ENCODE measurements at places on chromosomes 16 and 17.
A peak's percentile ranks its signal among the peaks of the same experiment; 100 is the strongest.

- no peak for DNase-seq
These were observed 138.5 kb upstream of the CACNG3 start for GRCh38 chr16:24117680-24118079.

DNA sequence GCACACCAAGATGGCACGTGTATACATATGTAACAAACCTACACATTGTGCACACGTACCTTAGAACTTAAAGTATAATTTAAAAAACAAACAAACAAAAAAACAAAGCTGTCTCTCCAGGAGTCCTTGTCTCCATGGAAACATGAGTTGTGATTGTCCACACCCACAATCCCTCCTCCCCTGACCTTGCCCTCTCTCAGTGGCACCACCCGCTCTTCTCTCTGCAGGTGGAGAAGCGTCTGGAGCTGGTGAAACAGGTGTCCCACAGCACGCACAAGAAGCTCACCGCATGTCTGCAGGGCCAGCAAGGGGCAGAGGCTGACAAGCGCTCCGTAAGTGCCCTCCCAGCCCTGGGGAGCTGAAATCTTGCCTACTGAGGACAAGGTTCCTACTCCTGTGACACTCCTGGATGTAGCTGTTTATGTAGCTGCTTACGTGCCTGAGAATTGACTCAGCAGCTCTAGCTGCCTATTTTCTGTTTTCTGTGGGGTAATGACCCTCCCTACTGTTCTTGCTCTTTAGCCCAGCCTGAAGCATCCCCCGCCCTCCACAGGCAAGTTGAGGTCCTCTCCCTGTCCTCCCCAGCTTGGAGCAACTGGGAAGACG, 107.0 kb downstream of the ARHGAP44 start:
- DNase-seq: no peak

DNA sequence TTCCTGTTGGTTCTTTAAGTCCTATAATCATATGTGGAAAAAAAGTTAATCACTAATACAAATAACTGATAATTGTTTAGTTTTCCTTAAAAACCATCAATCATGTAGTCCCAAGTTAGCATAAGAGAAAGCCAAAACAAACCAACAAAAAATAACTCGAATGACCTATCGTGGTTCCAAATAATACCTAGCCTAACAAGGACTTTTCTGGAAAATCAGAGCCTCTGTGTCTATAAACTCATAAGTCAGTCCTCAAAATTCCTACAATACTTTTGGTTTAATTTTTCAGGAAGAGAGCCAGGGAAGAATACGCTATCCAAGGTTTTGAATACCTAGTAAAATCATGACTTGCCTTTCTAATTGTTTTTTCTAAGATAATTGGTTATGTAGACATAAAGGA, 975.3 kb upstream of the SOX9 start:
- DNase-seq: no peak

DNA sequence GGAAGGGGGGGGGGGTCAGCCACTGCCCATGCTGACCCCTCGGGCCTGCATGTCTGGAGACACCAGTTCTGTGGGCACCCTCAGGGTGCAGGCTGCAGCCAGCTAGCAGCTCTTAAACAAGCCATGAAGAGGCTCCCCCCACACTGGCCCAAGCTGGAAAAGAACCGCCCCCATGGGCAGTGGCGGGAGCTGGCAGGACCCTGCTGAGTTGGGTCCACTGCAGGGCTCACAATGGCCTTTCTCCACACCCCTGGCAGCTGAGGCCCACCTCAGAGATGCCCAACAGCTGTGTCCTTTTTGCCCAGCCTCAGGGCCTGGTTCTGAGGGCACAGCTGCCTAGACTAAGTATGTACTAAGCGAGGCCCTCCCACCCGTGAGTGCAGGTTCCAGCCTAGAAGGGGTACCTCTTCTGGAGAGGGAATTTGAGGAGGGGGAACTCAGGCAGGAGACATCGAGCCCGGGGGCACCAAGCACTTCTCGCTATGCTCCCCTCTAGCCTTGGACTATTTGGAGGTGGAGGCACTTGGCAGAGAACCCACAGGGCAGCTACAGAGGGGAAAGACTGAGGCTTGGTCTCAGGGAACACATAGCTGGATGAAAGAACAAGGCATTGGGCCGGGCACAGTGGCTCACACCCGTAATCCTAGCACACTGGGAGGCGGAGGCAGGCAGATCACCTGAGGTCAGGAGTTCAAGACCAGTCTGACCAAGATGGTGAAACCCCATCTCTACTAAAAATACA, 3.2 kb downstream of the THRA start:
- DNase-seq: no peak

GRCh38 chr17:14448818-14449217, 147.9 kb downstream of the HS3ST3B1 start:
- no peak for DNase-seq

- DNase-seq: no peak
These were observed 21.2 kb upstream of the LGALS9 start for GRCh38 chr17:27609611-27610303.

GRCh38 chr16:56946767-56947603, 14.8 kb upstream of the CETP start:
- DNase-seq: peak; percentile 44

DNA sequence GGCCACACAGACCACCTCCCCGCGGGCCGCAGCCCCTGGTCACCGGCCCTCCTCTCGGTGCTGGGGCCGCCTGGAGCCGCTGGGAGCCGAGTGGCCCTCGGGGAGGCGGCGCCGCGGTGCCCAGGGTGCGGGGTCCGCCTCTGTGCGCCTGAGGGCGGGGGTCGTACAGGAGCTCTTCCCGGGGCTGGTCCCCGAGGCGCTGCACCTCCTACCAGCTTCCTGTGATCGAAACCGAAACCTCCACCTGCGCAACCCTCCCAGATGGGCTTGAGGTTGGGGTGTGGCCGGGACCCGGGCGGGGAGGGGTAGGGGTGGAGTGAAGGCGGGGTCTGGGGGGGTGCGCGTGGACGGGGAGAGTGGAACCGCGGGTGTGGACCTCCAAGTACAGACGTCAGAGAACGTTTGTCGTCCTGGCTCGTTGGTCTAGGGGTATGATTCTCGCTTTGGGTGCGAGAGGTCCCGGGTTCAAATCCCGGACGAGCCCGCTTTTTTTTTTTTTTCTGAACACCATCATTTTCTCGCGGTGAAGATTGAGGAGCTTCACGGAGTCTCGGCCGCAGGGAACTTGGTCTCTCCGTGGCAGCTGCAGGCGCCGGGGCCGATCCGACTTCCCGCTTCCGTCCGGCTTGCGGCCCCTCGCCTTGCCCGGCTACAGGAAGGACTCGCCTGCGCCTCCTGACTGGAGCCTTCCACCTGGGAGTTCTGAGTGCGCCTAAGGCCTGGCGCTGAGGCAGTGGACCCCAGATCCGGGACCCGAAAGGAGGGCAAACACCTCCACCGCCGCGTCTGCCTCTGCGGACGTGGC, 23.9 kb downstream of the ZNF213 start:
- DNase-seq: peak; percentile 93

DNA sequence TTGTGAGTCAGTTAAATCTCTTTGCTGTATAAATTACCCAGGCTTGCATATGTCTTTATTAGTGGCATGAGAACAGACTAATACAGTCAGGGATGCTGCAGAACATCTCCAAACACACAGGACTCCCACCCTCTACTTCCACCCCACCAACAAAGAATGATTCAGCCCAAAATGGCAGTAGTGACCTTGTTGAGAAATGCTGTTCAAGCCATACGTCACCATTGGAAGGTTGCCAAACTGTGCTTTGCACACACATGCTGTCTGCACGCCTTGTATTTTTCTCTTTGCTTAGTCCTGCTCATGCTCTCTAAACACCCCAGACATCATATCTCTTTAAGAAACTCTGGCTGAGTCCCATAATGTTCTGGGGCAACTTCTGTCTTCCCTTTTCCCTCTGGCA, 589.6 kb downstream of the WWOX start:
- no peak for DNase-seq

- no peak for DNase-seq
These were observed 57.7 kb upstream of the ACSF3 start for GRCh38 chr16:89035669-89036570.

DNA sequence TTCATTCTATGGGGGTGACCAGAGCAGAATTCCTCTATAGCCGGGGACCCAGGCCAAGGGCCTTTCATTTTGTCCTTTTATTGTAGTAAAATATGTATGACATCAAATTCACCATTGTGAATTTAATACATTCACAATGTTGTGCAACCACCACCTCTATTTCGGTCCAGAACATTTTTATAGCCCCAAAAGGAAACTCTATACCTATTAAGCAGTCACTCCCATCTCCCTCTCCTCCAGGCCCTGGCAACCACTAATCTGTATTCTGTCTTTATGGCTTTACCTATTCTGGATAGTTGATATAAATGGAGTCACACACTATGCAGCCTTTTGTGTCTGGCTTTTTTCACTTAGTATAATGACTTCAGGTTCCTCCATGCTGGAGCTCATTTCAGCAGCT, 9.7 kb upstream of the TNS4 start:
- no peak for DNase-seq

DNA sequence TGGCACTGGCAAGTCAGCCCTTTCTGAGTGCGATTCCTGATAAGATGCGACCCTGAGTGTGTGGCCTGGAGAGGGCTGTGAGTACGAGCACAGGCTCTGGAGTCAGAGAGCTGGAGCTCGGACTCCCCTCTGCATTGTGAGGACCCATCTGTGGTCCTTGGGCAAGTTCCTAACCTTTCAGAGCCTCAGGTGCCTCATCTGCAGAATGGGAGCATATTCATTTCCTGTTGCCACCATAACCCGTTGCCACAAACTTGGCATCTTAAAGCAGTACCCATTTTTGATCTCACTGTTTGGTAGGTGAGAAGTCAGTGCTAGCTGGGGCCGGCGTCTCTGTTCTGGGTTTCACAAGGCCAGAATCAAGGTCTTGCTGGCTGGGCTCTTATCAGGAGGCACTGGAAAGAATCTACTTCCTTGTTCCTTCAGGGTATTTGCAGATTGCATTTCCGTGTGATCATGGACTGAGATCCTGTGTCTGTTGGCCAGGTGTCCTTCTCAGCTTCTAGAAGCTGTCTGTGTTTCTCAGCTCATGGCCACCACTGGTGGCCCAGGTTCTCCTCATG, 20.2 kb downstream of the KNOP1 start:
- no peak for DNase-seq

DNA sequence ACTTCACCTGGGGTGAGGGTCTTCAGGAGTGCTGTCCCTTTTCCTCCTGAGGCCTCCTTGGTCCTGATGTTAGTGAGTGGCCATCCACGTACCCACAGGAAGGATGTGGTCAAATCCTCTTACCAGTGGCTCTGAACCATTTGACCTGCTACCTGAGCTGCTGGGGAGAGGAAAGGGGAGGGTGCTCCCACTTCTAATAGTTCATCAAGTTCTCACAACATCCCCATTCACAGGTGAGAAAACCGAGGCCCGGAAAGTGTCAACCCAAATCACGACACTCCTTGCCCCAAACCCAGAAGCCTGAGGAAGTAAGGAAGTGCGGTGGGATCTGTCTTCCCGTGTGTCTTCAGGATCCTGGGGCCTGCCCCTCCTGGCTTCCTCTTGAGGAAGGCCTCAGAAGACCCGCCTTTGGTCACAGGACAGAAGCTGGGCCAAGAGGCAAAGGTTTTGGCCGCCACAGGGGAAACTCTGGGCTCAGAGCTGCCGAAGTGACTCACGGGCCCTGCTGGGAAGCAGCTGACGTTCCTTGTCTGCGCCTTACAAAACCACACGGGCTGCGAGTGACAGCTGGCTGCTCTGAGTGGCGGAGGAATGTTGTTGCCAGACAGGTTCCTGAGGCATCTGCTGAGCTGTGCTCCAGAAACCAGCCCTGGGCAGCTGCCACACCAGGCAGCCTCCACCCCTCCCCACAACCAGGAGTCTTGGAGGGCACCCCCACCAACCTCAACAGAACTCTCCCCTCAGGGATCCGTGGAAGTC, 13.9 kb upstream of the KIFC3 start:
- DNase-seq: no peak

GRCh38 chr17:37088913-37089312, 140.2 kb downstream of the AATF start:
- no peak for DNase-seq

- DNase-seq: no peak
These were observed 17.8 kb upstream of the GGA2 start for GRCh38 chr16:23527961-23528643.

DNA sequence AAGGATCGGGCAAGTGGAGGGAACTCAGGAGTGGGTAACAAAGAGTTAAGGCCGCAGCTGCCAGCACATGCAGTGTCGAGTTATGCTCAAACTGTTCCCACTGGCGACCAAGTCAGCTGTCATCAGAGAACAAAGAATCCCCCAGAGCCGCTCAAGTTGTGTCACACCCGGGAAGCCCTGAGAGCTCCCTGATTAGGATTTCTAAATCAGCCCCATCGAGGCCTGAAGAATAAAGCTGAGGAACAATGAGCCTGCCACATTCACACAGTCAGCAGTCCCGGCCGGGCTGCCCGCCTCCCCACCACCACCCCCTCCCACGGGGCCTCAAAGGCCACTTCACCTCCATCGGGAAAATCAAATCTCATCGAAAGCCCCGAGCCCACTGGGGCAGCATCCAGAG, 84.5 kb downstream of the SOX9 start:
- no peak for DNase-seq

DNA sequence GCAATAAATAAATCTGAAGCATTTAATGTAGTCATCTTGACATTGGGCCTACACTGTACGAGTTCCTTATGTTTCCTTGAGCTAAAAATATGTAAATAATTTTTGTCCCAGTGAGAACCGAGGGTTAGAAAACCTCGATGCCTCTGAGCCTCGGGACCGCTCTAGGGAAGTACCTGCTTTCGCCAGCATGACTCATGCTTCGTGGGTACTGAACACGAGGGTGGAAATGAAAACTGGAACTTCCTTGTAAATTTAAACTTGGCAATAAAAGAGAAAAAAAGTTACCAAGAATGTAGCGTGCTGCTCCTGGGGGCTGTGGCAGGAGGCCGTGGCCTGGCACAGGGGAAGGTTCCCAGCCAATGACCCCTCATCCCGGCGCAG, 74.1 kb downstream of the SOCS1 start:
- DNase-seq: no peak

DNA sequence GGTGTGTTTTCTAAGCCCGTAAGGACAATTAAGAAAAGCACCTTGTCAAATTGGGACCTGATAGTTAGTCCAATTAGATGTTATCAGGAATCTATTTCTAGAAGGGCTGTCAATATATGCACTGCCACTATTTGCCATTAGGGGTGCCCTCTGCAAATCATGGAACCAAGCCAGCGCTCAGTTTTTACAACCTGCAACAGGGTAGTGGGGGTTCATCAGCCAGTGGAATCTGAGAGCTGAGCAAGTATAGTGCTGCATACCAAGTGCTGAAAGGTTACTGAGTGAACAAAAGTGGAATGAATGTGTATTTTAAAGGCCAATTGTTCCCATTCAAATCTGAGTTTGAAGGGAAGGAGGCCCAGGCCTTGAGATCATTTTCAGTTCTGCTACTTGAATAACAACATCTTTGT, 10.4 kb downstream of the PRR11 start:
- no peak for DNase-seq

DNA sequence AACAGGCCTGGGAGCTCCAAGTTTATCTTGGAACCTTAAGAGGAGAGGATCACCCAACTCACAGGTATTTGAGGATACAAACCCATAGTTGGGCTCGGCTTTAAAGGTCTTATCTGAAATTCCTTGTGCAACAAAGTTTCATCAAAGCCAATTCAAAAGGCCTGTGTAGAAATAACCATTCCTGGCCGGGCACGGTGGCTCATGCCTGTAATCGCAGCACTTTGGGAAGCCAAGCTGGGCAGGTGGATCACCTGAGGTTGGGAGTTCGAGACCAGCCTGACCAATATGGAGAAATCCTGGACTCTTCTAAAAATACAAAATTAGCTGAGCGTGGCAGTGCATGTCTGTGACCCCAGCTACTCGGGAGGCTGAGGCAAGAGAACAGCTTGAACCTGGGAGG, 28.7 kb downstream of the C16orf54 start:
- no peak for DNase-seq

GRCh38 chr17:80779961-80780380, 211.7 kb upstream of the CHMP6 start:
- no peak for DNase-seq

- no peak for DNase-seq
These were observed 3.2 kb downstream of the BCO1 start for GRCh38 chr16:81241706-81242105.

All from T-helper 2 cell (primary cell).